ENCODE measurements at places on chromosomes 11 and 22.
A peak's percentile ranks its signal among the peaks of the same experiment; 100 is the strongest.

GRCh38 chr11:95556342-95557163 is 233.0 kb downstream of the FAM76B start:
- peak; percentile 22 for DNase-seq

- no peak for DNase-seq
Measured at GRCh38 chr11:1384199-1384970, 5.3 kb upstream of the BRSK2 start.

DNA sequence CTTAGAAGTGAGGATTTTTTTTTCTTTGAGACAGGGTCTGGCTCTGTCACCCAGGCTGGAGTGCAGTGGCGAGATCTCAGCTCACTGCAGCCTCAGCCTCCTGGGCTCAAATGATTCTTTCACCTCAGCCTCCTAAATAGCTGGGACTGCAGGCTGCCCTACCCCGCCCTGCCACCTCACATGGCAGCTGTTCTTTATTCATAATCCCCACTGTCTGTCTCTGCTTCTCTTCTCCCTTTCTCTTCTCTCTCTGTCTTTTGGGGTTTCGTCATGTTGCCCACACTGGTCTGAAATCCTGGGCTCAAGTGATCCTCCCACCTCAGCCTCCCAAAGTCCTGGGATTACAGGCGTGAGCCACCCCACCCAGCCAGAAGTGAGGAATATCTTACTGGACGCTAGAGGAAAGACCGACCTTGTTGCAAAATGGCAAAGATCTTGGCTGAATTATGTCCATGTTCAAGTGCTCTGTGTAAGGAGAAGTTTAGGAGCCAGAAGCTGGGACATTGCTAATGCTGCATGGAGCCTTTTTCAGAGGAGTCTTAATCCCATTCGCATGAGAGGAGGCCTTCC is 21.9 kb downstream of the KRTAP5-5 start:
- no peak for DNase-seq

GRCh38 chr11:67351275-67352005 is 1.9 kb downstream of the POLD4 start:
- peak; percentile 82 for DNase-seq

- DNase-seq, result no peak
Measured at GRCh38 chr11:108472681-108473080, 5.4 kb upstream of the C11orf65 start.

DNA sequence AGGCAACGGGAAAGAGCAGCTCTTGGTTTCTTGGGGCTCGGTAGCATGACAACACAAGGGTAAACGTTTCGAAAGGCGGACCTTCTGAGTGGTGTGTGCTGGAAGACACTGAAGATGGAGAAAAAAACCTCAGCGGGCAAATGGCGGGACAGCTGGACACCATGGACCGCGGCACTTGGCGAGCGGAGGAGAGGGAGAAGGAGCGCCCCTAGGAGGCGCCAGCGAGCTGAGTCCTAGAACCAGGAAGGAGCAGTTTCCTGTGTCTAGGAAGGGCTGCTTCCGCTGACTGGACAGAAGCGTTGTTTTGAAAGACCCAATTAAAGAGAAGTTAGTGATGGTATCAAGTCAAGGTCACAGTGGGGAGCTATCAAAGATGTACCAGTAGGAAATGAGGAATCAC is 44.0 kb upstream of the OPCML start:
- DNase-seq, result no peak

GRCh38 chr11:1863352-1864216 is 10.7 kb downstream of the LSP1 start:
- no peak for DNase-seq

GRCh38 chr22:22111267-22111751 is 128.7 kb upstream of the TOP3B start:
- DNase-seq, result peak; percentile 82

- DNase-seq, result no peak
Measured at GRCh38 chr11:45142241-45143055, 4.0 kb upstream of the PRDM11 start.
